Naive thymus-derived CD8-positive, alpha-beta T cell (primary cell): ENCODE measurements at places on chromosomes 12 and 14. TPM values are rescaled to one million over a fixed set of nuclear protein-coding genes. Genes with fewer than 3 reads are reported as not detected.

DNA sequence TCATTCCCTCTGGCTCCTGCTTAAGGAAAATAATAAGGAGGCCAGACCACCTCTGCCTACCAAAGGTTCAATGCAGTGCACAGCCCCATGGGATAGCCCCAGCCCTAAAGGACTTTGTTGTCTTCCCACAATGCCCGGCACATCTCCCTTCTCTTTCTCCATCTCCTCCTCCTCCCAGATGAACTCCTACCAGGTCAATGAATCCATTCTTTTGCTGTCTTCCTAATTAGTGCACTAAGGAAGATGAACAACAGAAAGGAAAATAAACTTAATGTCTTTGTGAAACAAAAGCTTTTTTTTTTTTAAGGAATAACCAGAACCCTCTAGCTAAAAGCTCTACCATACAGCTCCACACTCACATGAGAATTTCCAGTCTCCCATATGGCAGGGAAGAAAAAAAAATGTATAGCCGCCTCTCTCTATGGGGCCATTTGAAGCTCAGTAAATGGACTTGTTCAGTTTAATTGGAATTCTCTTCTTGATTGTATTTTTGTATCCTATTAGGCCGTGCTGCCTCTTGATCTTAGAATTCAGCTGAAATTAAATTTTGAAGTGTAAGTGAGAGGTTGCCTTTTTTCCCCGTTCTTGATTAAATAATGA is 41.8 kb upstream of the HSPB8 start:
- no peak for DNase-seq

DNA sequence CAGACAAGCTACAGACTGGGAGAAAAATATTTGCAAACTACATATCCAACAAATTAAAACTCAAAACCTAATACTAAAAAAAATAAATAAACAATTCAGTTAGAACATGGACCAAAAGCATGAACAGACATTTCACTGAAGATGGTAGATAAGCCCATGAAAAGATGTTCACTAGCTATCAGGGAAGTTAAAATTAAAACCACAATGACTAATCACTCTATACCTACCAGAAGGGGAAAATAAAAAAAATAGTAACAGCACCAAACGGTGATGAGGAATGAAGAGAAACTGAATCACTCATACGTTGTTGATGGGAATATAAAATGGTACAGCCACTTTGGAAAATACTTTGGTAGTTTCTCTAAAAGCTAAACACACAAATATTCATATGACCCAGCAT is 31.1 kb upstream of the DHRS7 start:
- no peak for DNase-seq

SERPINA12 gene
- total RNA-seq, result not detected

WDR89 gene
- total RNA-seq, result 41.4 TPM

- no peak for DNase-seq
Observed at GRCh38 chr14:94615823-94616570, 3.8 kb downstream of the SERPINA3 start.

GRCh38 chr12:6770600-6770999 is 1.7 kb upstream of the LAG3 start:
- DNase-seq, result no peak

DNA sequence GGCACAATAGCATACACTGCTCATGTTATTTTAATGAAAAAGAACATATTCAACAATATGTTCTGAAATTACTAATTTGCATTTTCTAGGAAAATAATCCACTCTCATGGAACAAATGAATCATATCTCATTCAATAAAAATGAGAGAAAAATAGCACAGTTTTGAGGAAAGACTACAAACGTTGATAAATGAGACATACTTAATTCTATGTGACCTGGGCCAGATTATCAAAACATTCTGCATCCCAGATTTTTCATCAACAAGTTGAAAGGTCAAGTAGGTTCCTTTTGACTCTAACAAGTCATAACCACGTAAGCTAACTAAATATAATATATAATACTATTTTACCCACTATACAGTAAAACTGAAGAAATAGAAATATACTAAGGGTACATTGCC is 296.7 kb downstream of the CEP128 start:
- no peak for DNase-seq

APOLD1 gene
- 4.3 TPM for total RNA-seq

GRCh38 chr14:66300886-66301285 is 185.3 kb upstream of the CCDC196 start:
- DNase-seq, result no peak

SLC10A1 gene
- total RNA-seq, result not detected

DNA sequence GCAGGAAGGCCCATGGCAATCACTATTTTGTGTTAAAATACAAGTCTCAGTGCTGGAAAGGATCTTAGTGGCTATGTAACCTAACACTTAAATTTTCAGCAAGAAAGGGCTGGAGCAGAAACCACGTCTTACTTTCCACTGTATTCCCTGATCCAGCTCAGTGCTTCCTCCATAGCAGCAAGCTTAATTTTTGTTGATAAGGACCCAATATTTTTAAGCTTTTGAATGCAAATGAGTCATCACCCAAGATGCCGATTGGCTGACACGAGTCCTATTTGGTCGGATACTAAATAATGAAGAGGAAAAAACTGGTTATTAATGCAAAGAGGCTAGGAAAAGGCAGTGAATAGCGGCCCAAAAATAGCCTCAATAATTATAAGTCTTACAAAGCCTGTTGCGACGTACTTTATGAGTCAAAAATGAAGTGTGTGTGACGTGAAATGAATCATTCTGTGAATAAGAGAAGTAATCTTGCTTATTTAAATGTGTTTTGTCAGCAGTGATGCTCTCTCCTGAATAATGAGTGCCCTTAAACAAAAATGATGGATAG is 46.9 kb upstream of the IGF1 start:
- DNase-seq, result no peak

GRCh38 chr14:68312884-68313610 is 479.8 kb downstream of the ZFP36L1 start:
- no peak for DNase-seq

CCDC92 gene
- 28.2 TPM for total RNA-seq

DNA sequence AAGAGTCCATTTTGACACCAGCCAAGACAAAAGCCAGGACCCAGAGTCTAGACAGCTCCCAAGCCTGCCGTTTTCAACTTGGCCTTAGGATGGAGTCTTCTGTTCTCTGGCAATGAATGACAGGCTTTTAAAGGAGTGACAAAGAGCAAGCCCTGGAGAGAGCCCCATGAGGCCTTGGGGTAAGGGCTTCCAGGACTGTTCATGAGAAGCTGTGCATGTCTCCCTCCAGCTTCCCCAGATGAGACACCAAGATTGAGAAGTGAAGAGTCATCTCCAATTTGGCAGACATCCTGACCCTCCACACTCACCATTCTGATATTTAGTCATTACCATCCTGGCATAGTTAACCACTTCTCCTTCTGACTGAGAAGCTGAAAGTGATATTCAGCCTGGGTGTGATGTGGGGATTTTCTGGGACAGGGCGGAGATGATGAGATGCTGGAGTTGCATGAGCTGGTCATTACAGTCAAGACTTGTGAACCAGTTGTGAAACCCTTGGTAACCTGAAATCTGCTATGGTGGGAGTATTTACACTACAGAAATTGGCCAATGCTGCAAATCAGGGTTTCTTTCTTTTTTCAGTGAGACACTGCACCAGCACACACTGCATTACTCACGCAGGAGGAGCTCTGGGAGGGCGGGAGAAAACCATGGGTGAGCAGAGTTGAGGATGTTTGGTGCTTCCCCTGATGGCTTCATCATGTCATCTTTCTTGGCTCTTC is 77.8 kb downstream of the VCPKMT start:
- no peak for DNase-seq

- DNase-seq, result no peak
Observed at GRCh38 chr12:98738002-98738401, 92.9 kb downstream of the APAF1 start.

TAC3 gene
- not detected for total RNA-seq
